ENCODE measurements at places on chromosomes 12 and 14.

DNA sequence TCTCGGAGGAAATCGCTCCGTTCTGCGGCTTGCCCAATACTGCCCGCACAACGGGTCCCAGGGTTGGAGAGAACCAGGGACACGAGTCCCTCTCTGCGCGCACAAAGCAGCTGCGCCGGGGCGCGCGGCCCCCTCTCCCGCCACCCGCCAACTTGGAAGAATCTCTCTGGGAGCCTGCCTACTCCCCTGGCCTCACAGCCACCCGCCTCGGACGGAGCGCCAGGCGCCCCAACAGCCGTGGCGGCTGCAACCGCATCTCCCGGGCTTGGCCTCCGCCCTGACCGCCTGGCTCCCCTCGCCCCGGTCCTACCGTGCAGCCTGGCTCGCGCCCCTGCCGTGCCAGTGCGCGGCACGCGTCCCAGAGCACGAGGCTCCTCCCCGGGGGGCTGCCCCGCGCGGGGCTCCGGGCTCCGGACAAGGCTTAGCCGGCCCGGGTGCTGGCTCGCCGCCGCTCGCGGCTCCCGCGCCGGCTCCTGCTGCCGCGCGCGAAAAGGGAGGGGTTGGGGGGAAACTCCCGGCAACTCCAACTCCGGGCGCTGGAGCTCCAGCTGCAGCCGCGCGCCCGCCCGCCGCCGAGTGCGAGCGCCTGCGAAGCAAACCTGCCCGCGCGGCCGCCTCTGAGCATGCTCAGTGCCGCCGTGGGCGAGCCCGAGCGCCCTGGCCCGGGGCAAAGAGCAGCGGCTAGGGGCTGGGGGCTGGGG, at the start of gene STXBP6:
STXBP6 (minus strand) TSS at position 580 of the 701 bp plus-strand sequence. CDS start 75,329 bp downstream, outside the sequence.
- DNase-seq, result no peak

DNA sequence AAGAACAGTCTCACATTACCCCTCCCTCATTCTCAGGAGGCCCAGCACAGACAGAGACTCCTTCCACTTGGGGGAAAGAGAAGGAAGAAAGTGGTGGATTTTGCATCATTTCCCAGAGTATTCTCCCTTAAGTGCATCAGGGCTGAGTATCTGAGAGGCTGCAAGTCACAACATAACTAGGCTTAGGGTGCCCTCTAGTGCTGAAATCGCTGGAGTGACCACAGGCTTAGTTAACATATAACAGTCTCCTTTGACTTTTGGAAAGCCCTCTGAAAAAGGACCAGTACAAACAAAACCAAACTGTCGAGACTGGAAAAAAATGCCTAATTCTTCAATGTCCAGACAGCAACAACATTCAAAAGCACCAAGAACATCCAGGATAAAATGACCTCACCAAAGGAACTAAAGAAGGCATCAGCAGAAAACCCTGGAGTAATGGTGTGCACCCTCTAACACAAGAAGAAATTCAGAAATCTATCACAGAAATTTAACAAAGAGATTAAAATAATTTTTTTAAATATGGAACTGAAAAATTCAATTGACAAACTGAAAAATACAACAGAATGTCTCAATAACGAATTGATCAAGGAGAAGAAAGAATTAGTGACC, 412.3 kb downstream of the RPS29 start:
- no peak for DNase-seq

DNA sequence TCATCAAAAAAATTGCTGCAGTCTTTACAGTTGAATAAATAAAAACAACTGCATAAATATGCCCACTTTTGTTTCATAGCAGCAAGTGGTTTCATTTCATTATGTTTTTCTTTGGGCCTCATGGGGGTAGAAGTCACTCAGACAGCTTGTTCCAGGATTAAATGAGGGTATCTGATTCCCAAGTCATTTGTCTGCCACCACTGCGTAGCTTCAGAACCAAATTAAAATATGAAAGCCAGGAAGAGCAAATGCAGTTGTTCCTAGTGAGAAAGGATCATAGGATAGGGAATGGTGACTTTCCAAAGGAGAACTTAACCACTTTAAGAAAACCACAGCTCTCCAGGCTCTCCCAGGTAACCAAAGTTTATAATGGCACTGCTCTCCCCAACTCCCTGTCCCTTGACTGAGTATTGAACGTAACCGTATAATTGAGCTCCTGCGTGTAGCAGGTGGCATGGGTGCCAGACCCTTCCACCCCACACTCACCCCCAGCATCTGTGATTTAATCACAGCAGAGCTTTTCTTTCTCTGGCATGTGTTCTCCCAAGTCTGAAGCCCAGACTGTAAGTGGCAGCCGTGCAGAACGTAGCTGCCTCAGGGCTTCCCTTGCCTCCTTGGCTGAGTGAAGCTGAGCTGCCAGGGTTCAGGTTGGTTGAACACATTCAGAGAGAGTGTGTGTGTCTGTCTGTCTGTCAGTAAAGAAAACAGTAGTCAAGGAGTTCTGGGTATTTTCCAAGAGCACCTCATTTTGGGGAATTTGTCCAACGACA, 11.3 kb upstream of the KCNH3 start:
- no peak for DNase-seq

GRCh38 chr12:66438601-66439000, 136.3 kb downstream of the HELB start:
- no peak for DNase-seq

DNA sequence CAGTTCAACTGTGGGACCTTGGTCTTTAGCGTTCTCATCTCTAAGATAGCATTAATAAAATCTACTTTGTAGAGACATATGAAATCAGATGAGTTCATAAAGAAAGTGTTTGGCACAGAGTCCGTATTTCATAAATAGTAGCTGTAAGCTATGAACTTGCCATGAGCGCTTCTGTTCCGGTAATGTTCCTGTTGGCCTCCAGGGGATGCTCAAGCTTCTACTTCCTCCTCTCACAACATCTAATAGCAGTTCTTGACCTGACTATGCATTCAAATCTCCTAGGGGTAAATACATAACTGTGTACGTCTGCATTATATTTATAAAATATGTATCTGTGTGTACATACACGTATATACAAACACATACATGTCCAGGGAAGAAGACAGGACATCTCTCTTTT, 288.2 kb upstream of the TMPO start:
- DNase-seq, result no peak

GRCh38 chr12:34303091-34303870, 281.0 kb downstream of the ALG10 start:
- no peak for DNase-seq

DNA sequence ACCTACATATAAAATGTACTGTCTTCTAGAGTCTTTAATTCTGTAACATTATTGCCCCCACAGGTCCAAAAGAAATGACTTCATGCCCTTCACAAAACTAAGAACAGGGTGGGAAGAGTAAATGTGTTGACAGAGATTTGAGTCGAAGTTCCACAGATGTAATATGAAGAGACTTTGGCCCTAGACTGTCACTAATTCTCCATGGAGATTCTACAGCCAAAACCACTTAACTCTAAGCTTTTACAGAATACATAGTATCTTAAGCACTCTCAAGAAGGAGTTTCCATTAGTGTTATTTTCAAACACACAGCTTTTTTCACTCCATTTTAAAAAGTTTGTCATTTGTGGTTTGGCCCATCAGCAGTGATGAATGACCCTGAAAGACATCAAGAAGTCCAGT, 56.3 kb downstream of the ABCC9 start:
- no peak for DNase-seq

DNA sequence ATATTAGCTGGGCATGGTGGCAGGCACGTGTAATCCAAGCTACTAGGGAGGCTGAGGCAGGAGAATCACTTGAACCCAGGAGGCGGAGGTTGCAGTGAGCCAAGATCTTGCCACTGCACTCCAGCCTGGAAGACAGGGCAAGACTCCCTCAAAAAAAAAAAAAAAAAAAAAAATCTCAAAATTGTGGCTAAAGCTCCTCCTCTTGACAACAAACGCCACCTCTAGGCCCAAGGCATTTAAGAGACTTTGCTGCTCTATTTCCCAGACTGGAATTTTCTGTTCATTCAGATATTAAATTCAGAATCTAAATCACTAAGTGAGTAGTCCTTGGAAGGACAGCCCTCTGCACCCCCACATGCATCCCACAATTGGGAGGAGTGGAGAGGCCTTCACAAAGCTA, 1.4 kb downstream of the ZFYVE1 start:
- DNase-seq, result no peak

GRCh38 chr12:128794661-128795529, 28.9 kb downstream of the SLC15A4 start:
- DNase-seq, result no peak

- DNase-seq, result no peak
Observed at GRCh38 chr12:104805186-104805585, 152.9 kb downstream of the SLC41A2 start.

GRCh38 chr12:4934407-4935035, 24.8 kb downstream of the KCNA1 start:
- no peak for DNase-seq

- DNase-seq, result no peak
Observed at GRCh38 chr12:64678248-64678647, 68.0 kb downstream of the RASSF3 start.

GRCh38 chr14:34256223-34256622, 205.8 kb downstream of the SPTSSA start:
- DNase-seq, result no peak

Measured in activated T-helper 9 cell treated with anti-CD3 and anti-CD28 coated beads, Interleukin-2, amount 50 U/mL, for 16 hours (primary cell).